Sigmoid colon (tissue), 7 donors: ENCODE measurements at places on chromosomes 6 and 20.

GRCh38 chr6:49499623-49500022, at the start of gene GLYATL3:
Gene GLYATL3 (plus strand): TSS chr6:49499923. CDS start chr6:49511991, 12,068 bp downstream.
- H3K27ac ChIP-seq: no peak within 1 kb of the TSS
- no peaks in the 10 kb centered on the region for H3K27me3 ChIP-seq
- no peaks in the 10 kb centered on the region for H3K4me1 ChIP-seq
- no peak for DNase-seq
- H3K4me3 ChIP-seq: no peak within 1 kb of the TSS

GRCh38 chr6:24779416-24780016, 4.8 kb downstream of the GMNN start:
- H3K4me1 ChIP-seq: peaks cover 10% of the 10 kb centered on the region
- no peak for DNase-seq
- no peak overlapping the region for H3K27ac ChIP-seq
- no peaks in the 10 kb centered on the region for H3K36me3 ChIP-seq
- no peak overlapping the region for H3K4me3 ChIP-seq

GRCh38 chr6:155116571-155116910, 121.4 kb downstream of the TIAM2 start:
- no peak overlapping the region for H3K27ac ChIP-seq
- no peaks in the 10 kb centered on the region for H3K27me3 ChIP-seq
- no peak overlapping the region for H3K4me3 ChIP-seq
- peaks cover 19% of the 10 kb centered on the region for H3K4me1 ChIP-seq
- H3K36me3 ChIP-seq: no peaks in the 10 kb centered on the region
- DNase-seq: no peak

- DNase-seq: no peak
- no peaks in the 10 kb centered on the region for H3K36me3 ChIP-seq
- no peaks in the 10 kb centered on the region for H3K27me3 ChIP-seq
- no peak overlapping the region for H3K27ac ChIP-seq
These were observed 199.0 kb downstream of the ARHGAP18 start for GRCh38 chr6:129510950-129511349.

- H3K4me3 ChIP-seq: no peak overlapping the region
- no peak overlapping the region for H3K27ac ChIP-seq
- H3K36me3 ChIP-seq: no peaks in the 10 kb centered on the region
- H3K4me1 ChIP-seq: no peaks in the 10 kb centered on the region
- H3K27me3 ChIP-seq: no peaks in the 10 kb centered on the region
These were observed 539.2 kb downstream of the MEI4 start for GRCh38 chr6:78192057-78192456.

- H3K27me3 ChIP-seq: no peaks in the 10 kb centered on the region
- no peak overlapping the region for H3K4me3 ChIP-seq
- peak; percentile 80 for DNase-seq
- H3K27ac ChIP-seq: peak overlapping the region; percentile 86
- H3K36me3 ChIP-seq: peaks cover 26% of the 10 kb centered on the region
These were observed 43.7 kb downstream of the DSTN start for GRCh38 chr20:17613328-17614175.

GRCh38 chr6:69601132-69601531, 195.7 kb downstream of the LMBRD1 start:
- H3K27ac ChIP-seq: no peak overlapping the region
- DNase-seq: no peak
- no peaks in the 10 kb centered on the region for H3K36me3 ChIP-seq
- no peaks in the 10 kb centered on the region for H3K27me3 ChIP-seq

- H3K27ac ChIP-seq: no peak overlapping the region
- H3K4me3 ChIP-seq: no peak overlapping the region
- H3K4me1 ChIP-seq: peaks cover 4% of the 10 kb centered on the region
- no peaks in the 10 kb centered on the region for H3K27me3 ChIP-seq
- DNase-seq: no peak
- no peaks in the 10 kb centered on the region for H3K36me3 ChIP-seq
These were observed 31.9 kb downstream of the GINS1 start for GRCh38 chr20:25439328-25439727.

GRCh38 chr6:160766657-160766988, 64.6 kb downstream of the PLG start:
- no peaks in the 10 kb centered on the region for H3K4me1 ChIP-seq
- H3K36me3 ChIP-seq: no peaks in the 10 kb centered on the region
- H3K27ac ChIP-seq: peak overlapping the region; percentile 41
- H3K4me3 ChIP-seq: peak overlapping the region; percentile 30

GRCh38 chr6:98833307-98834059, 891 bp upstream of the POU3F2 start:
- peaks cover 100% of the 10 kb centered on the region for H3K27me3 ChIP-seq
- no peak overlapping the region for H3K27ac ChIP-seq
- peak overlapping the region; percentile 53 for H3K4me3 ChIP-seq

DNA sequence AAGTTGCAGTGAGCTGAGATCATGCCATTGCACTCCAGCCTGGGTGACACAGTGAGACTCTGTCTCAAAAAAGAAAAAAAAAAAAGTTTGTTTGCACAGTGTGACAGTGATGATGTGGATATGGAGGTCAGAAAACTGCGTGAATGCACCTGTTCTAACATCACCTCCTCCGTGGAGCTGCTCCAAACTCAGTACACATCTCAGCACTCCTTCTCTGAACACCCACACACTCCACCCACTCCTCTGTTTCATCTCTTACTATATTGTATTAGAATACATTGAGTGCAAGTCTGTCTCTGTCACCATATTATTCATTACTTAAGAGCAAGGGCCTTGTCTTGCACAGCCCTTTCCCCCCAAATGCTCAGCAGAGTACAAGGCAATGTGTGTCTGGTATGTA, 51.5 kb upstream of the ENPP4 start:
- no peak overlapping the region for H3K4me3 ChIP-seq
- no peak overlapping the region for H3K27ac ChIP-seq
- DNase-seq: no peak
- no peaks in the 10 kb centered on the region for H3K36me3 ChIP-seq
- no peaks in the 10 kb centered on the region for H3K27me3 ChIP-seq

GRCh38 chr6:39896701-39897100, 37.6 kb downstream of the MOCS1 start:
- no peaks in the 10 kb centered on the region for H3K4me1 ChIP-seq
- no peaks in the 10 kb centered on the region for H3K27me3 ChIP-seq
- no peak for DNase-seq
- H3K27ac ChIP-seq: peak overlapping the region; percentile 5
- peaks cover 8% of the 10 kb centered on the region for H3K36me3 ChIP-seq
- no peak overlapping the region for H3K4me3 ChIP-seq

DNA sequence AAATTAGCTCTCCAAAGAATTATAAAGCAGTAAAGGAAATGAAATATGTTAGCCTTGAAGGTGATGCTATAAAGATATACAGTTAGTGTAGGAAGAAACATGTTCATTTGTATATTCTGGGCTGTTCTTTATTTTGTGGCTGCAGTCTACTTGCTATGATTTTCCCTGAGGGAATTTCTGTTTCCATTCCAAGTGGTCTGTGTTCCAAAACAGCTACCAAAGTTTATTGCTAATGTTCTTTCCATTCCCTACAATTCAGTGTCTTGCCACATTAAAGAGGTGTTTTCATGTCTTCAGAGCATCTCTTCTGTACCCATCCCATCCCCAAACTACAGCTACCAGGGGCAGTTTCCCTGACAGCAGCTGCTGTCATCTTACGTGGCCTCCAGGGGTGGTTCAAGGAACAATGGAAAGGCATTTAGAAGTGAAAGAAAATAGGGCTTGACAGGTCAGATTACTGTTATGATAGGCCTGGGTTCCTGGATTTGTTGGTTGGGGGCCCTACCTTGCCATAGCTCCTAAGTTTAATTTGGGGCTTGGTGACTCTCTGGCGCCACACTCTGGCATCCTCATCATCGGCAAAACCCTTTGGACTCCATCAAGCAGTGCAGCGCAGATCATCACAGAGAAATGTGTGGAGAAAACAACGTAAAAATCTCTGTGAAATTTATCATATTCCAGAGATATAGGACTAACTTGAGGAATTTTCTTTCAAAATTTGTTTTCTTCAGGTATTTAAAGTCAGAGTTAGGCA, 33.8 kb upstream of the AIG1 start:
- no peaks in the 10 kb centered on the region for H3K36me3 ChIP-seq
- H3K4me3 ChIP-seq: no peak overlapping the region
- no peak for DNase-seq

- no peaks in the 10 kb centered on the region for H3K36me3 ChIP-seq
- H3K27ac ChIP-seq: no peak overlapping the region
These were observed 272.0 kb downstream of the PACRG start for GRCh38 chr6:162999575-163000285.

DNA sequence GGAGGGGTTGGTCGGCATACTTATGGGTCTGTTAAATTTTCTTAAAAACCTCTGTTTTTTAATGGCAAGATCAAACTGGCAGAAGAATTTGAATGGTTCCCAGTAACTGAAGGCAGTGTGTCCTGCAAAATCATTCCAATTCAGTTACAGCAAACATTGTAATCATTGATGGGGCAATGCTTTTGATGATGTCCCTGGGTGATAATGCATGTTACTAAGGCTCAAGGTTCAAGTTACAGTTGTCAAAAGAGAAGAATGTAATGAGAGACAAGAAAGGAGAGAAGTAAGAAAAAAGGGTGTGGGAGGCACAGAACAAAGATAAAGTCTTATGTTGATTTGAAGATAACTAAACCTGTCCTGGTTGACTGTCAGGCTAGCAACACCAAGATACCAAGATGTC, 54.9 kb downstream of the CEP162 start:
- H3K27me3 ChIP-seq: no peaks in the 10 kb centered on the region
- DNase-seq: no peak
- H3K36me3 ChIP-seq: no peaks in the 10 kb centered on the region
- no peaks in the 10 kb centered on the region for H3K4me1 ChIP-seq
- no peak overlapping the region for H3K27ac ChIP-seq
- H3K4me3 ChIP-seq: no peak overlapping the region

DNA sequence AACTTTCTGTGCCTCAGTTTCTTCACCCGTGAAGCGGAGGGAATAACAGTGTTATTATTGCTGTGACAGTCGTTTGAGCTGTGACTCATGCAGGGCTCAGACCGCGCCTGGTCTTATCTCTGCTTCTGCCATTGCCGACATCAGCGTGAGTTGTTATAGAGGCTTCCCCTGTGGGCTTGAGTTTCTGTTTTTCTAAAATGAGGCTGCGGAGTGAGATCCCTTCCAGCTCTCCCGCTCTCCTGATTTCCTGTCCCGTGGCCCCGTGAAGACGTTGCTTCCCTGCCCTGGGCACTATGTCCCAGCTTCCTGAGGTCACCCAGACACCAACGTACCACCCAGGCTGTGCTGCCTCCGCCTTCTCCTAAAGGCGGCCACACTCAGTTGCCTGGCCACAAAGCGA, 278.5 kb downstream of the BMP7 start:
- H3K36me3 ChIP-seq: no peaks in the 10 kb centered on the region
- no peak overlapping the region for H3K4me3 ChIP-seq
- H3K27me3 ChIP-seq: no peaks in the 10 kb centered on the region

DNA sequence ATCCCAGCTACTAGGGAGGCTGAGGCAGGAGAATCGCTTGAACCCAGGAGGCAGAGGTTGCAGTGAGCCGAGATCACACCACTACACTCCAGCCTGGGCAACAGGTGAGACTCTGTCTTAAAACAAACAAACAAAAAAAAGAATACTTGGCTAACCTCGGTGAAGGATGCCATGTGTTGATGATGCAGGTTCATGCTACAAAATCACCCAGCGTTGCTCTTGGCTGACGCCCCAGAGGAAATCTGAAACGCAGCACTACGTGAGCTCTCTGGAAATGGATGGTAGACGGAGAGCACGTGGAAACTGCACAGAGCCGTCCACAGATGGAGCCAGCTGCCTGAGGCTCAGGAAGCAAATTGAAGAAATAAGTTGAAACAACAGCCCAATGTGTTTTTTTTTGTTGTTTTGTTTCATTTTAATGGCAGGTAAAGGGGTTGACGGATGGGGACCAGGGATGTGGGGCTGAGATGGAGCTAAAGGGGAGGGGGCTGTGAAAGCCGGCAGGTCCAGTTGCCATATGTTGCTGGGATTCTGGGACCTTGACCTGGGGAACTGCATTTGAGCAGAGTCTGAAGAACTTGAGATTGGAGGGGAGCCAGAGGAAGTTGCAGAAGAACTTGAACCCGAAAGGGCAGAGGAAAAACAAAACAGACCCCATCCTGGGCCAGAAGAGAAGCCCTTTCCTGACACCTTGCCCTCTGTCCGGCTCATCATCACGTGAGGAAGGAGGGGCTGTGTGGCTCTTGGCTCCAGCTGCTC, 12.8 kb upstream of the MANBAL start:
- peak; percentile 86 for DNase-seq
- H3K4me1 ChIP-seq: peaks cover 14% of the 10 kb centered on the region
- H3K27me3 ChIP-seq: no peaks in the 10 kb centered on the region
- no peak overlapping the region for H3K4me3 ChIP-seq

DNA sequence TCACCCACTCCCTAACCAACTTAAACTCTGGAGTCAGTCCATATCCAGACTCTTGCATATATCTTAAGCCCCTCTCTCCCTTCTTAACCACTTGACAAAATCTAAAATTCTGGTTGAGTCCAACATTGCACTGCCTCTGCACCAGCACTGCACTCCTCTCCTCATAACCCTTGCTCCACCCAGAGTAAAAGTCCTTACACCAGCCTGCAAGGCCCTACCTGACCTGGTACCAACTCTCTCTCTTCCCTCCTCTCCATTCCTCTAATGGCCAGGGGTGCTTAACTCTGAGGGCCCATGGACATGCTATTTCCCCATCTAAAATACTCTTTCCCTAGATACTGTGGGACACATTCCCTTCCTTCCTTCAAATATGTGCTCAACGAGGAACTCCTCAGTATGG, 21.0 kb downstream of the STX7 start:
- no peak for DNase-seq
- no peaks in the 10 kb centered on the region for H3K36me3 ChIP-seq
- no peak overlapping the region for H3K4me3 ChIP-seq
- no peak overlapping the region for H3K27ac ChIP-seq
- no peaks in the 10 kb centered on the region for H3K27me3 ChIP-seq
- peaks cover 45% of the 10 kb centered on the region for H3K4me1 ChIP-seq

DNA sequence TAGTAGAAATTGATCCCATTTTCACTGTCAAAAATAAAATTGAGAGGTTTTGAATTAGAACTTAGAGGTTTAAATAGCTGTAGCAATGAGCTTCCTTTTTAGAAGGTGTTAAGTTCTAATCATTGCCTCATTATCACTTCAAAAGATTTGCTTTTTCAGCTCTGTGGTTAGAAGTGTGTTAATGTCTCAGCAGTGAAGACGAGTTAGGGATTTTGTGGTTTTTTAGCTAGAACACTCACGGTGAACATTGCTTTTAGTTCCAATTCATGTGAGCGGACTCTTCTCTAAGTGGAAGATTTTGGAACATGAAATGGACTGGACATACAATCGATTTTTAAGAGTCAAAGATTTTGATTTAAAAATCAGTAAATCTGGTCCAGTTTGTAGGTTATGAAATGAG, 12.7 kb upstream of the IFNGR1 start:
- DNase-seq: no peak
- no peaks in the 10 kb centered on the region for H3K27me3 ChIP-seq
- no peaks in the 10 kb centered on the region for H3K36me3 ChIP-seq
- H3K27ac ChIP-seq: no peak overlapping the region

DNA sequence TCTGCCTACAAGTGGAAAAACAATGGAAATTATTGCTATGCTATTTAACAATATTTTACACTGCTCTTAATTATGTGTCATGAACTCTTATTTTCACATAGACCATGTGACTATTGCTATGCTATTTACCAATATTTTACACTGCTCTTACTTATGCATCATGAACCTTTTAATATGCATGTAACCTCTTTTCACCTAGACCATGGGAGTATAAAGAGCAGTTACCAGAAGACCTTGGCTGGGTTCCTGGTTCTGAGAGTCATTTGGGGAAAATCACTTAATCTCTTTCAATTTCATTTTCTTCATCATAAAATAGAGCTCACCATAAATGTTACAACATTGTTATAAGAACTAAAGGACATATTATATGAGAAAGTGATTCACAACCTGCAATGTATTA, 223.8 kb upstream of the RNF217 start:
- H3K4me3 ChIP-seq: no peak overlapping the region
- DNase-seq: no peak
- no peaks in the 10 kb centered on the region for H3K27me3 ChIP-seq
- no peaks in the 10 kb centered on the region for H3K36me3 ChIP-seq
- H3K27ac ChIP-seq: no peak overlapping the region
